ENCODE measurements at places on chromosomes 2 and 18. TPM values are rescaled to one million over a fixed set of nuclear protein-coding genes. Genes with fewer than 3 reads are reported as not detected.

DNA sequence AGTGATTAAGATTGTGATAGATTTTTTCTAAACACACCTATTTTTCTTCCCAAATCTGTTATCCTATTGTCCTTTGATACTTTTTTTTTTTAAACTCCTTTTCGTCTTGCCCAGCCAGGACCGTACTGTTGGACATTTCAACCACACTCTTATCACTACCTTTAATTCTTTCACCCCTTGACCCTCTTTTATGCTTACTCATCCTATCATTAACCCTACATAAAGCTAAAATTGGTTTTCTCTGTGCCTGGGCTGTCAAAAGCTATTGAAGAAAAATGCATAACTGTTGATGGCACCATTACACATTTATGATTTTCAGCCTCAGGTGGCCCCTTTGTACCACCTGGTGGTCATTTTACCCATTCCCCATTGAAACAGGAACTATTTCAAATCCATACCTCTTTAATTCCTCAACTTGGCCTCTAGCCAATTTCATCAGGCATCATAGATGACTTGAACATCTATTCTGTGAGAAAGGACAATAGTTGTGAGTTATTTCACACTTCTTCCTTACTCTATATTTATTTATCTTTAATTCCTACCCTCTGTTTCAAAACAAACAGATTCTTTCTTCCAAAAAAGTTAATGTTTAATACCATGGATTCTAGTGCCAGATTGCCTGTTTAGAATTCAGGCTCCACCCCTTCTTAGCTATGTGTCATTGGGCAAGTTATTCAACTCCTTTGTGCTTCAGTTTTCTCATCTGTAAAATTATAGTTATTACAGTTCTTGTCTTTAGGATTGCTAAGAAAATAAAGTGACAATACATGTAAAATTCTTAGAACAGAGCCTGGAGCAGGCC, 258.6 kb downstream of the CAMKMT start:
- no peaks in the 10 kb centered on the region for H3K4me1 ChIP-seq
- no peak overlapping the region for H3K27ac ChIP-seq
- no peak overlapping the region for H3K4me3 ChIP-seq
- no peak for DNase-seq

DNA sequence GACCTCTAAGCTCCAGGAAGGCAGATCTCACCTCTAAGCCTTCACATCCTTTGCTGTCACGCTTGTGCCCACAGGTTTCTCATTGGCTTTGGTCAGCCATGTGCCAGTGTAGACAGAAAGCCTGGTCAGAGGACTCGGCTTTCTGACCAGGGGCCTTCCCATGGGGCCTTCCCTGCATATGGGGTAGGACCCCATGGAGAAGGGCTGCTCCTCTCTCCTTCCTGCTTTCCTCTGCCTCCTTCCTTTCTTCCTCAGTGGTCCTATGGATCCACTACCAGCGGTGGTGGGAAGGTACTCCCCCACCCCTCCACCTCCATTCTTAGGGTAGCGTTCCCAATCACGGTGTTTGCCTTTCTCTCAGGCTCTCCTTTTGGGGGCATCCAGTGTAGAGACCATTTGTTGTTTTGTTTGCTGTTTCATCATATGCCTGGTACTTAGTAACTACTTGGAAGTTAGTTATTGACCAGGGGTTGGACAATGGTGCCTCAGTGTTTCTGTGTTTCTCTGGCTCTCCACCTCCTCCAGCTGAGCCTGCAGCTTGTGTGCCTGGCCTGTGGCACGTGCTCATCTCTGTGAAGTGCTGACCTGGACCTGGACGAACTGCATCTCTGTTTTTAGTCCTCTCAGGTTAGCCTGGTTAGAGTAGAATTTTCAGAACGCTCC, 71.6 kb downstream of the ZNF407 start:
- DNase-seq = no peak
- H3K36me3 ChIP-seq = no peaks in the 10 kb centered on the region
- H3K4me3 ChIP-seq = no peak overlapping the region
- no peak overlapping the region for H3K27ac ChIP-seq

Gene SPDYA
- total RNA-seq = 1.5 TPM

Gene CFAP53
- not detected for total RNA-seq

DNA sequence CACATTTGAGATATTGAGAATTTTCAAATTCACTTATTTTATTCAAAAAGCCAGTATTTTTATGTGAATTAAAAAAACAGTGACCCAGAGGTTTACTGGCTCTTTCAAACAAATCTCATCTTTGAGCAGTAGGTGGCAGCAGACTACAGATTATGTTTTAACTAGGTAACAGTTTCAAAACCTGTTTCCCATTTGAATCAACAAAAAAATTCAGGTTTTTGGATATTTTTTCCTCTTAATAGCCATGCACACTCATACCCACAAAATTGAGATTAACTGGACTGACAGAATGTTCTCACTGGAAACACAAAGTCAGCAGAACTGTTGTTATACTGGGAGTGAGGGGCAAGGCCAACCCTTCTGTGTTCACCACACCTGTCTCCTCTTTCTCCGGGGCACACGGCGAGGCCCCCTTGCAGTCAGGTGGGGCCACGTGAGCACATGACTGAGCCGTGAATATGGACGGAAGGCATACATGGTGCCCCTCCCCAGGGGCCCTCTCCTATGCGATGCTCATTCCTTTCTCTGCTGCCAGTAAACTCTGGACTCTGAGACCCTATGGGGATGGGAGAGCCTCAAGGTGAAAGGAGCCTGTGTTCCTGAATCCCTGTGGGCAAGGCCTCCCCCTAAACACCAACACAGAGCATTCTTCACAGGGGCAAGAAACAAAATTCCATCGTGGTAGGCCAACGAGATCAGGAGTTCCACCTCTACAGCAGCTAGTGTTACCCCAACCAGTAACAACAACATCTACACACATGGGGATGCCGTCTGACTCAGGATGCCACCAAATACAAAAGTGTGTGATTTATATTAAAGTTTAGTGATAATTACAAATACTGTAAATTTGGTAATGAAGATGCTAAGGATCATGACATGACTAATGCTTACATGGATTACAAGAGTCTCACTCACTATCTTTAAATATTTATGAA, 80.4 kb downstream of the LPIN2 start:
- no peaks in the 10 kb centered on the region for H3K4me1 ChIP-seq
- peaks cover 79% of the 10 kb centered on the region for H3K36me3 ChIP-seq
- H3K27ac ChIP-seq = no peak overlapping the region
- no peak for DNase-seq
- no peaks in the 10 kb centered on the region for H3K27me3 ChIP-seq

DNA sequence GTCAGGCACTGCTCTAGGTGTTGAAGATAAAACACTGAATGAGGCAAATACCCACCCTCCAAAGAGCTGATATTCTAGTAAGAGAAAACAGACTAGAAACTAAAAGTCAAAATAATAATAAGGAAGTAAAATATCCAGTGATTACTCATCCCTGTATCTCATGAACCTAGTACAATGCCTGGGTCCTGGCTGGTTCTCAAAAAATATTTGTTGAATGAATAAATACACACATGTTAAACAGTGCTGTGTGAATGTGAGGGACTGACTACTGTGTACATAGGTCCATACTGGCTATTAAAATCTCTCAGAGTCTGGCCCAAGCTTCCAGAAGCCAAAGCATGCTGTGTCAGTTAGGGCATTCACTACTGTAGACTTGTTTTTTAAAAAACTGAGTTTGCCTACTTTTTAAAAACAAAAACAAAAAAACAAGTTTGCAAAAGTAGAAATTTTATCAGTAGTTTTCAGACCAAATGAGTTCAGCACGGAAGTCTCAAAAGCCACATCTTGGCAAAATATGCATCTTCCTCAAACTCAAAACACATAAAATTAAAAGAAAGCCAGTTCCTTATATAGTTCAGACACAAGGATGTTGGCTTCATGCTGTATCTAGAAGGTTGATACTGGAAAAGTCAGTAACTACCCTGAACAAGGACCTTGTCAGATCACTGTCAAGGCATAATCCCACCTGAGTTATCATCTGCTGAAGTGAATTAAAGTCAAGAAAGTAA, 136.2 kb downstream of the THADA start:
- H3K27me3 ChIP-seq = no peaks in the 10 kb centered on the region
- no peak for DNase-seq
- no peaks in the 10 kb centered on the region for H3K36me3 ChIP-seq

GRCh38 chr2:145339646-145340045, 819.7 kb upstream of the ZEB2 start:
- H3K4me3 ChIP-seq = no peak overlapping the region
- no peak for DNase-seq
- H3K4me1 ChIP-seq = no peaks in the 10 kb centered on the region
- no peaks in the 10 kb centered on the region for H3K36me3 ChIP-seq
- no peaks in the 10 kb centered on the region for H3K27me3 ChIP-seq

DNA sequence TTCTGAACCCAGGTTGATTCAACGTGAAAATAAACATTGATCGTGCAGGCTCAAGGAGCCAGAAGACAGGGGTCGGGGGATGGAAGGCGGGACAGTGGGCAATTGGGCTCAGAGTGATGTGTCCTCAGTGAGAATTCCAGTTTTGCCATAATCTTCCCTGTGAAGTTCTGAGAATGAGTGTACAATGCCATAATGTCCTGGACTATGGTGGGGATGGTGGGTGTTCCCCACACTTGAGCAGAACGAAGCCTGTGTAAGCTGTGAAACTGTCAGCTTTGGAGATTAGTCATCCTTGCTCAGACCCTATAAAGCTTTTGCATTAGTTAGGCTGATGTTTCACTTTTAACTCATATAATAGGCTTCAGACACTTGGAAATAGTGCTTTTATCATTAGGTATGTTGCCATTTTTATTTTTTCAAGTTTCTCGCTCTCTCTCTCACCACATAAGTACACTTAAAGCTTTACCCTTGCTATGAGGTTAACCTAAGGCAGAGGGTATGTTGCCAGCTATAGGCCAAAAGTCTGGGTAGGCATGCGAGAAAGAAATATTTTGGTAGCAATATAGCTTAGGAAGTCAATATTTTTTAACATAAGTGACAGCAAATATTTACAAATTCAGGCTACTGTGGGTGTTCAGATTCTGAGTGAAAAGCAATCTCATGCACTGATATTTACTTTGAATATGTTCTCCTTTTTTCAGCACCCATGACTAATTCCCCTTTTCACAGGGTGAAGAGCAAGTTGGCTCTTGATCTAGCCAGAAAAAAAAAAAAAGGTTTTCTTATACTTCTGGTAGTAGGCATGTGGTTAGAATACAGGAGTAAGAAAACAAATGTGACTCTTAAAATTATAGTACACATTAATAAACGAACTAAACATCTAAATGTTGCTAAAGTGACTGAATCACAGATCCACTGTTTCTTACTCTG, 47.2 kb downstream of the CDC42EP3 start:
- no peaks in the 10 kb centered on the region for H3K27me3 ChIP-seq
- DNase-seq = no peak
- no peak overlapping the region for H3K27ac ChIP-seq
- H3K4me3 ChIP-seq = no peak overlapping the region

Gene COL5A2
- total RNA-seq = 29.8 TPM

DNA sequence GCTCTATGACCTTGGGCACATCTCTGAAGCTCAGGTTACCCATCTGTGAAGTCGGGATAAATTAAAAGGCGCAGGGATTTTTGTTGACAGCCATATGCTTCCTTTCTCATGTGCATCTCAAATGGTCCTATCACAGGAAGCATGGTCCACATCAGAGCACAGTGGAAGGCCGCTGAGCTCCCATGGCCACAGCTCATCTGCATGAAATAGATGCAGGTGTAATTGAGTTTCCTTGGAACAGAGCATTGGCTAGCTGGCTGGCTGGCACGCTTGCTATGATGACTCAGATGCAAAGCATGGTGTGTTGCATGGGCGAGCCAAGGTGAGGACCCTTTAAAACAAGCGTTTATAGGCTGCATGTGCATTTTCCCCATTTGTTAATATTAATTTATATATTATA, 79.3 kb downstream of the TXNL1 start:
- no peaks in the 10 kb centered on the region for H3K27me3 ChIP-seq
- H3K27ac ChIP-seq = no peak overlapping the region
- H3K4me3 ChIP-seq = no peak overlapping the region
- no peaks in the 10 kb centered on the region for H3K4me1 ChIP-seq
- H3K36me3 ChIP-seq = no peaks in the 10 kb centered on the region
- DNase-seq = no peak

DNA sequence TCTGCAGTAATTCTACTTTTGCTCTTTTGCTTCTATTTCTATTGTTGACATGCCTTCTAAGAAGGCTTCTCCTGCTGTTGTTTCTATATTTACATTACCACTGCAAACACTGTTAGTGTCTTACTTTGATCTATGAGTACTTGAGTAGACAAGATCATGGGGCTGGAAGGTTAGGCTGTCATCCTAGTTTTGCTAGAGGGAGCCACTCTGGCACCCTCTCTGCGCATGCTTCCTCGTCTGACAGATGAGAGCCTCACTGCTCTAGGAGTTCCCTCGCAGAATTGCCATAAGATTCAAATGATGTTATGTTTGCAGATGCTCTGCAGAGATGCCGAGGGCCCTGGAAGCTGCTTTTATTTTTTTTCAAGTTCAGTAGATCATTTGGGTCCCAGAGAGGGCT, 185.6 kb downstream of the RNF144A start:
- H3K4me3 ChIP-seq = no peak overlapping the region
- no peaks in the 10 kb centered on the region for H3K4me1 ChIP-seq
- no peaks in the 10 kb centered on the region for H3K36me3 ChIP-seq
- H3K27ac ChIP-seq = no peak overlapping the region
- DNase-seq = no peak

Measured in upper lobe of right lung (tissue), 1 donor.